ENCODE measurements at places on chromosomes 13 and 19. TPM values are rescaled to one million over a fixed set of nuclear protein-coding genes. Genes with fewer than 3 reads are reported as not detected.

GRCh38 chr13:32894589-32895001, 121.6 kb upstream of the KL start:
- H3K4me1 ChIP-seq, result no peaks in the 10 kb centered on the region
- H3K4me3 ChIP-seq, result no peak overlapping the region
- no peak for DNase-seq
- no peak overlapping the region for H3K27ac ChIP-seq

DNA sequence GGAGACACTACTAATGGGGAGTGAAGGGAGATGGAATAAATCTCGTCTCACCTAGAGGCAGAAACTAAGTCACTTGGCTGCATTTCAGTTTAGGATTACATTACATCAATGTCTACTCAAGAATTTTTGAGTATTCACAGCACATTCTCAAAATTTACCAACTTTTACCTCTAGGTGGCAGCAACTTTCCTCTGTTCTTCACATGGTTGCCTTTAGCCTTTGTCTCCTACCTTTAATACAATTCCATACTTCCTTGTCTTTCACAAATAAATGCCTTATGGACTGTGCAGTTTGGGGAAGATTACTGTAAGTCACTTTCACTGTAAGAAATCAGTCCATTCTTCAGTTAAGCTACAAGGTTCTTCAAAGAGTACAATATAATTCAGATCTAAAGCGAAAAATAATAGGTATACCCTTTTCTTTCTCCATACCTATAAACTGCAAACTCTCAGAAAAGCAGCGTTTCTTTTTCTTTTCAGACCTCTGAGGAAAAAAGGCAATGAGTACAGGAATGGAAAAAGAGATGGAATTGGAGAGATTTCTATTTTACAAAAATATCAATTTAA, 379.4 kb downstream of the KLF12 start:
- no peaks in the 10 kb centered on the region for H3K27me3 ChIP-seq
- H3K4me1 ChIP-seq, result peaks cover 38% of the 10 kb centered on the region
- H3K27ac ChIP-seq, result peak overlapping the region; percentile 40
- H3K36me3 ChIP-seq, result no peaks in the 10 kb centered on the region
- DNase-seq, result peak; percentile 90

GRCh38 chr19:35852029-35852780, at the start of gene NPHS1:
TSS of gene NPHS1 (minus strand) at chr19:35852504. CDS start at chr19:35851837, 667 bp downstream.
- H3K4me3 ChIP-seq, result no peak within 1 kb of the TSS
- H3K4me1 ChIP-seq, result peaks cover 13% of the 10 kb centered on the region
- no peak for DNase-seq
- H3K27ac ChIP-seq, result no peak within 1 kb of the TSS
- H3K27me3 ChIP-seq, result peaks cover 35% of the 10 kb centered on the region

The SSC5D gene
- total RNA-seq, result 2.2 TPM
